ENCODE measurements at places on chromosomes 2 and 18.

DNA sequence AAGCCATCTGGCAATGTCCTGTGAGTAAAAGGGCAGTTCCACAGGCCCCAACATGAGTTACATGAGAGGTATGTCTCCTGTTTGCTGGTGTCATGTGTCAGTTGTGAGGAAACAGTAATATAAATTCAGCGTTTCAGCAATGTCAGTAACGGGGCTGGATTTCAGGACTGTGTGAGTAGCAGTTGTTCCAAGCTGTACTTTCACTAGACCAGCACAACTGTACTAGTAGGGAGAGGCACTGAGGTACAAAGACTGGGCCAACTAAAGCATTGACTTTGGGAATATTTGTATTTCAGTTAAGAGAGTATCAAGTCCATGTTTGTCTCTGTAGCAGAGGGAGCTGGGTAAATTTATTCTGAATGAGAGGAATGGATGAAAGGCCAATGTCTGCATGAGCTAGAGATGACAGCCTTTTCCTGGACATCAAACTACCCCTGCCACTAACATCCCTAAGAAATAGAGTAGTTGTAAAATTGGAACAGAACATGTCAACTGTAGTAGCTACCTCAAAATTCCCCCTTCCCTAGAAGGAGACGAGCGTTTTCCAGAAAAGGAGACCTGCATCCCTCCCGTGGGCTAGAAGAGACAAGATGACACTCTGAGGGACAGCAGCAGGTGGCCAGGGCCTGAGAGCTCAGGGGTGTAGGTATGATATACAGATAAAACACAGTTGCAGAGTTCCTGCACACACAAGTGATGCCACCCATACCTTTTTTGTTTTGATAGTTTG, 24.4 kb downstream of the EIF4E2 start:
- ATAC-seq: no peak

DNA sequence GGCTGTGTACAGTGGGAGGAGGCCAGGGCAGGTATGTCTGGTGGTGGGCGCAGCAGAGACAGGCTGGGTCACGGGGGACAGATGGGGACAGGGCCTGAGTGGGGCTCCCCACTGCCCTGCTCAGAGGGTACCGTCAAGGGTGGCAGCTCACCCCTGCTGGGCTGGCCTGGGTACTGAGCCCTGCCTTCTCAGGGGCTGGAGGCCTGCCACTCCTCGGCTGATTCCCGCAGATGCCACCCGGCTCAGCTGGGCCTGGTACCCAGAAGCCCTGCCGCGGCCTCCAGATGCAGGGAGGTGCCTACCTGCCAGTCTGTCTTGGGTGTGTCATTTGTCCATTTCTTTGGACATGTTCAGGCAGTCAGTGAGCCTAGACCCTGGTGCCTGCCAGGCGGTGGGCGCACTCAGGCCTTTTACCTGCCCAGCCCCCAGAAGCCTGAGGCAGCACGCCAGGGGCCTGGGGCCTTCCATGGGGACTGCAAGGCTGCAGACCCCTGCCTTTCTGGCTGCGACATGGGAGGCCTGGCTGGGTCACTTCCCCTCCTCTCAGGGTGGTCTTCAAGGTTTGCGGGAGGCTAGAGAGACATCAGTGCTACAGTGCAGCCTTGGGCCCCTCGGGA, 3.3 kb downstream of the SNORC start:
- ATAC-seq: no peak

DNA sequence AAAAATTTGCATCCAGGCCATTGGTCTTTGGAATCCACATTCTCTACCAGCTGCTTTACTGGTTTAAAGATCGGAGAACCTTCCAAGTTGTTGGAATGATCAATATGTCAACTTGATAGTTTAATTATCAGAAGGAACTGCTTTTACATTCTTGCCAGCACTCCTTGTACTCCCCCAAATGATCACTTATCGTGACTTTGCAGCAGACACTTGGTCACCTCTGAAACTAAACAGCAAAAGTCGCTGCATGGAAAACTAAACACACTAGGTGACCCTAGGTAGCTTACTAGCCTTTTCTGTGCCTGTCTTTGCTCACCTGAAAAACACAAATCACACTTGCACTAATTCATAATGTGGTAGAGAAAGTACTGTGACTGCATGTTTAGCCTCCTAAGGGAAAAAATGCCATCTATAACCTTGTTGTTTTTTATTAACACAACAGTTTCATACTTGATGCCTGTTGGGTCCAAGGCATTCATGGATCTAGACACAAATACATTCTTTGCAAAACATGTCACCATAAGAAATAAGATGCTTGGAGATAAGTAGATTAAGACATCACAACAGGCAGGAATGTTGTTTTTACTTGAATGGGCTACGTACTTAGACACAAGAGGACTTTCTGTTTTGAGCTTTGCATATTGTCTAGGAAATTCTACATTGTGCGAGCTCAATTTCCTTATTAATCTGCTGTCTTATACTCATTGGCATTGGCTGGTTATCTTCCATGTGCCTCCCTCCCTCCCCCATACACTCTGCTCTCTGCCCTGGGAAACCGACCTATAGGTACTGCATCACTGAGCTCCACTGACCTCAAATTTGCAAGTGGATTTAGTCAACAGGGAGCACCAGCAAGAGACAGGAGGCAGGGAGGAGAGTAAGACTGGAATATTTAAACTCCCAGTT, 219.1 kb upstream of the STK17B start:
- ATAC-seq: no peak

DNA sequence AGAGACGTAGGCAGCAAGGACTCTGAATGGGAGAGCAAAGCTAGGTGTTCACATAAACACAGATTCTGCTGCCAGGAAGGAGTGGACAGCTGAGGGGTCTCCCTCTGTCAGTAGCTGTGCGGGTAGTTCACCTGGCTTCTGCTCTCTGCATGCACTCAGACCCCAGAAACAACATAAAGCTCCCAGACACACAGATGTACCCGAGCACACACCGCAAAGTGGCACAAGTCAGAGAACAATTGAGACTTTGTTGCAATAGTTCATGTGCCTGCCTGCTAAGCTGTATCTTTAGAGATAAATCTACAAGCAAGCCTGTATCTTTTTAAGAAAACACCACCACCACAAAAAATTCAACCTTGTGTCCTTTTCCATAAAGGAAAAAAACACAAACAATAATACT, 420.0 kb upstream of the ST6GAL2 start:
- no peak for ATAC-seq

- ATAC-seq: no peak
These were observed 32.4 kb upstream of the ATL2 start for GRCh38 chr2:38409156-38410102.

DNA sequence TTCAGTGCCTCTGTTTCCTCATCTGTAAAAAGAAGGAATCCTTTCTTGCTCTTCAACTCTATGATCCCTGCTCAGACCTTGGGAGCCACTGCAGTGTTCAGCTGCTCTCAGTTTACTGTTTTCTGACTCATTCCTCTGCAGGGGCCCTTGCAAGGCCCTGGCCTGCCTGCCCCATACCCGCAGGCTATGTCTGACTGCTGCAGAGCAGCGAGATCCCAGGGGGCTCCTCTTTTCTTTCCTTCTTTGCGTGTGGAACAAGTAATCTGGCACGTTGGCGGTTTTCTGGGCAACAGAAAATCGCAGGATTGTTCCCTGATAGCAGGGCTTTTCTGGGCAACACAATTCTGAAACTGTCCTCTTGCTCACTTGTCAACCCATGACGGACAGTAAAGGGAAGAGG, 376.0 kb downstream of the DCC start:
- no peak for ATAC-seq
